ENCODE measurements at places on chromosomes 3 and 15.

GRCh38 chr3:138458774-138459499 is 24.5 kb downstream of the ESYT3 start:
- no peak for DNase-seq

DNA sequence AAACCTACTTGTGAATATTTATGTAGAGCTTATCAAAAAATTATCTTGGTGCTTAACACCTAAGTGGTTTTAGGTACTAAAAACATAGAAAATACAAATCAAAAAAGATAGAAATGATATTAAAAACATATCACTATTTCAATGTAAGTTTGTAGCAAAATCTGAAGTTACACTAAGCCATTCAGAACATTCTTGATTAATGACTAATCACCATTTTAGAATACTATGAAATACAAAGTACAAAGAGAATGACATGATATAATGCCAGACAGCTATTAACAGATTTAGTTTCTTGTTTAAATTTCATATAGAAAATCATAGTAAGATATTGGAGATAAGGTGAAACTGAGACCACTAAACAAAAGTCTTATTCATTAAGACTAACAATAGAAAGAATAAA is 169.7 kb upstream of the AGTR1 start:
- no peak for DNase-seq

GRCh38 chr3:38371541-38372213 is 25.1 kb downstream of the XYLB start:
- no peak for DNase-seq

- DNase-seq, result no peak
Measured at GRCh38 chr3:113132571-113132996, 78.8 kb upstream of the BOC start.

- peak; percentile 83 for DNase-seq
Measured at GRCh38 chr3:57544181-57545125, at the start of gene DNAH12. Gene DNAH12, minus strand, starts transcription at chr3:57544344. Its CDS starts 1,474 bp downstream, at chr3:57542870.

DNA sequence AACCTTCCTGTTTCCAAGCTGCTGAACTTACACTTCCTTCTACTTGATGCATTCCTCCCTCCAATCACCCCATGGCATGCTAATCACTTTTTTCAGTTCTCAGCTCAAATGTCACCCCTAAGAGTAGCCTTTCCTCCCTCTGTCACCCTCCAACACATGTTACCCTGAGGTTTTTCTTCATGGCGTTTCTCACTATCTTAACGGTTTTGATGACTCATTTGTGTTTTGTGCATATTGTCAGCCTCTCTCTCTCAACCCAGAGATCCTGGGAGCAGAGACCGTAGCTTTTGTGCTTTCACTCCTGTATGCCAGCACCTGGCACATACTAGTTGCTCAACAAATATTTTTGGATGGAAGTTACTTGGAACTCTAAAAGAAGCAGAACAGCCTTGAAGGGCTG is 24.5 kb downstream of the LRRC3B start:
- no peak for DNase-seq

- DNase-seq, result no peak
Measured at GRCh38 chr3:86228101-86228500, 762.8 kb downstream of the VGLL3 start.

Measured in NCI-H1105 treated with DMSO at 0.1 percent for 48 hours (cell line).